Lower leg skin (tissue), 4 donors: ENCODE measurements at places on chromosomes 4 and X. TPM values are rescaled to one million over a fixed set of nuclear protein-coding genes. Genes with fewer than 3 reads are reported as not detected.
A peak's percentile ranks its signal among the peaks of the same experiment; 100 is the strongest.

DNA sequence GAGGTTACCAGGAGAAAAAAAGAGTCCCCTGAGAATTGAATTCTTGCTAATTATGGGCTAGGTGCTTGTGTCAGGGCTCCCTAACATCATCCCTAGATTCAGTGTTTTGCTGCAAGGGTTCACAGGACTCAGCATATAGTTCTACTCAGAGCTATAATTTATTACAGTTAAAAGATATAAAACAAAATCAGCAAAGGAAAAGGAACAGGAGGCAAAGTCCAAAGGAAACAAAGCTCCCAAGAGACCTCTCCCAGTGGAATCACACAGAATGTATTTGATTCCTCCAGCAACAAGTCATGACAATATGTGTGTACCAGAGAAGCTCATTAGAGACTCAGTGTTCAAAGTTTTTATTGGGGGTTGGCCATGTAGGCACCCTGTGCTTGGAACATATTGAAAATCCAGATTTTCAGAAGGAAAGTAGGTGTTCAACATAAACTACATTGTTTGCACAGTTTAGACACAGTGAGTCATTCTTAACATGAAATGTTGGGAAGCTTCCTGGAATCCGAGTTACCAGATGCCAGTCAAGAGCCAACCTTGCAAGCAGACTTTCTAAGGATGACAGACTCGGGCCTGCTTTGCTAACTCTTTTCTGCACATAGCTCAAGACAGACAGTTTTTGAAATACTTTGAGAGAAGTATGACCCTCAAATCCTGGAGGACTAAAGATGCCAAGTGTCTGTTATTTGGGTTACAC, 311.3 kb upstream of the EMCN start:
- no peak for DNase-seq

GRCh38 chrX:22666441-22666840, 333.3 kb upstream of the DDX53 start:
- no peak for DNase-seq

DNA sequence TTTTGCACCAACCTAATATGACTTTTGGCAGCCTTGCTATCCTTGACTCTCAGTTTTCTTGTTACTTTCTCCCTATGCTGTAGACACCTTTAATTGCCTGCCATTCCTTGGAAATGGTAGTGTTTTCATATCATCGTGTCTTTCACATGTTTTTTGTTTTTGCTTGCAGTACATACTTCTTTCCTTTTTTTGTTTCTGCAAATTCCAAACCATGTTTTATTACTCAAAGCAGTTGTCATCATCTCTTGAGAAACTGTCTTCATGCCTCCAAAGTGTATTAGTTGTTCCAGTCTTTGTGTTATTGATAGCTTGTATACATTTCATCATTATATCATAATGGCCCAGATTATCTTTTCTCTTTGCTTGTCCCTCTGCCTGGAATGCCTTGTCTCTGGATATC, 57.1 kb downstream of the PDLIM5 start:
- DNase-seq: no peak

GRCh38 chr4:107996949-107997788, 7.5 kb downstream of the HADH start:
- DNase-seq: peak; percentile 28

DNA sequence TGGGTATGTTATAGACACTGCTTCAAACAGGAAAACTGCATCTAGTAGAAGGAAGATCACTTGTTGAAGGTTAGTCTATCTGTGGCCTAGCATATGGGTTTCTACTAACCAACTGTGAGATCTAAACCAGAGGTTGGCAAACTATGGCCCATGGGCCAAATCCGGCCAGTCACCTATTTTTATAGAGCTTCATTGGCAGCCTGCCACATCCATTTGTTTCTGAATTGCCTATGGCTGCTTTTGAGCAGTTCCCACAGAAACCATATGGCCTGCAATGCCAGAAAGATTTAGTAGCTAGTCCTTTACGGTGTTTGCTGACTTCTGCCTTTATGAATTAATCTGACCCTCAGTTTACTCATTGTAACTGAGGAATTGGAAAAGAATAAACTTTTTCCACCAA, 71.1 kb downstream of the MID1 start:
- no peak for DNase-seq

DNA sequence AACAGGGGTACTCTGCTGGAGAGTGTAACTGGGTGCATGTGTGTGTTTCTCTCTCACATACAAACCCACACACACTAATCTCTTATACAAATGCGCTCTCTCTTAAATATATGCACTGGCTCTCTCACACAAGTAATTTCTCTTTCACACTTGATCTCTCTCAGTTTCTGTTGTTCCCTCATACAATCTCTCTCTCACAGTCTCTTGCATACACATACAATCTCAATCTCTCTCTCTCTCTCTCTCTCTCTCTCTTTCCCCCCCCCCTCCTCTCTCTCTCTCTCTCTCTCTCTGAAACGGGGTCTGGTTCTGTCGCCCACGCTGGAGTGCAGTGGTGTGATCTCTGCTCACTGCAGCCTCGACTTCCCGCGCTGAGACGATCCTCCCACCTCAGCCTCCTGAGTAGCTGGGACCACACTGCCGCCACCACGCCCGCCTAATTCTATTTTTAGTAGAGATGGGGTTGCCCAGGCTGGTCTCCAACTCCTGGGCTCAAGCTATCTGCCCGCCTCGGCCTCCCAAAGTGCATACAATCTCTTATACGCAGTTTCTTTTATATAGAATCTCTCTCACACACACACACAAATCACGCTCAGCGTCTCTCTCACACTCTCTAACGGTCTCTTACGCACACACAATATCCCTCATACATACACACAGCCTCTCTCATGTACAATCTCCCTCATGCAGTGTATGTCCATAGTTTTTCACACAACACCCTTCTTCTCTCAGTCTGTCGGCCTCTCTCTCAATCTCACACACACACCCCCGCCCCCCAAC, 518 bp upstream of the FAM241A start:
- no peak for DNase-seq

DNA sequence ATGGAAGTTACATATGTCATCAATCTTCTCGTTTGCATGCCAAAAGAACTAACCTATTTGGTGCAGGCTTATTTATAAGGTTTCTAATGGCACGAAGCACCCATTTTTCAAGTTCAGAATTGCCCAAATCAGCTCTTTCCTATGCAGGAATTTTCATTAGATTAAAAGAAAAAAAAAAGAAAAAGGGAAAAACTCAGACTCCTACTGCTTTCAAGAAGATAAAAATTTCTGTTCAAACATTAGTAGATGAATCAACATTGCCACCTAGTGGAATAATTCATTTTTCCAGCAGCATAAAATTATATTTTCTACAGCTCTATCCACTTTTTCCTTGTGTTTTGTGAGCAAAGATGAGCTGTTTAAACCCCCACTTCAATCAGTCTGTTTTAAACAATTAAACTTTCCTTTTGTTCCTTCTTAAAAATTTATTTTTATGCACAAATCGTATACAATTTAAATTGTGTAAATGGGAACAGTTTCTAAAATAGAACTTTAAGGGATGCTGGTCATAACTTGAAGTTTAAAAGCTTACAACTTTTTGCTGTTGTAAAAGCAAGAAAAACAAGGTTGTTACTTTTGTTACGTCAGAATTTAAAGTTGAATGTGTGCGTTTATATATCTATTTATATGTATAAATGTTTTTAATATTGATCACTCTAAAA, 309.9 kb downstream of the ARAP2 start:
- DNase-seq: no peak

The PPEF1 gene
- 0.62 TPM for total RNA-seq

The TTC29 gene
- not detected for total RNA-seq

The S100P gene
- total RNA-seq: 20.3 TPM
